ENCODE measurements at places on chromosomes 3 and 15.

DNA sequence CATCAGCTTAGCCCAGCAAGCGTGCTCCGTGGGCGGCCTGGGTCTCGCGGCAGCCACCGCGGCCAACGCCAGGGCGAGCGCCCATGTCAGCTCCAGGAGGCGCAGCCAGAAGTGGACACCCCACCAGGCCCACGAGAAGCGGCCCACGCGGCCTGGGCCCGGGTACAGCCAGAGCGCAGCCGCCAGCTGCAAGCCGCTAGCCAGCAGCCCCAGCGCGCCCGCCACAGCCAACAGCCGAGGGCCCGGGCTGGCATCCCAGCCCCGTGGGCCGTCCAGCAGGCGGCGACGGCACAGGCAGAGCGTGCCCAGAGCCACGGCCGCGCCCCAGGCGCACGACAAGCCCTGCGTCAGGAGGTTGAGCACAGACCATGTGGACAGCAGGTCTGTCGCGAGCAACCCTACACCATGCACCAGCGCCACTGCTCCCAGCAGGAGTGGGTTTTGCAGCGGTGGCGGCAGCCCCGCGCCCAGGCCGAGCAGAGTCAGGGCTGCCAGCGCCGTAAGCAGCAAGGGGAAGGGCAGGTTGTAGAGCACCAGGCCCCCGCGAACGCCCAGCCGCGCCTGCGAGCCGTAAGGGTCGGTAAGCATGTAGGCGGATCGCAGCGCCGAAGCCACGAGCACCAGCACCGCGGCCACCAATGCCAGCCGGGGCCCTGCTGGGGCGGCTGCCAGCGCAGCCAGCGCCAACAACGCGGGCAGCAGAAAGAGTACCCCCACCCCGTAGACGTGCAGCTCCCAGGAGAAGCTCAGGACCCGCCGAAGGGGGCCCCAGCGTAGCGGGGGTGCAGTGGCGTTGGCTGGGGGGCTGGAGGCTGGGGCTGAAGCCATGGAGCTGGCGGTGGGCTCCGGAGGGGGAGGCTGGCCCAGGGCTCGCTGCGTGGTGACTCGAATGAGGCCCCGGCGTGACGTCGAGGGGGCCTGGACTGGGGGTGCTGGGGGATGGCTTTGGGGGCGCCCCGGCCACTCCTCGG is 4.9 kb downstream of the PRRT3 start:
- peak; percentile 77 for DNase-seq

DNA sequence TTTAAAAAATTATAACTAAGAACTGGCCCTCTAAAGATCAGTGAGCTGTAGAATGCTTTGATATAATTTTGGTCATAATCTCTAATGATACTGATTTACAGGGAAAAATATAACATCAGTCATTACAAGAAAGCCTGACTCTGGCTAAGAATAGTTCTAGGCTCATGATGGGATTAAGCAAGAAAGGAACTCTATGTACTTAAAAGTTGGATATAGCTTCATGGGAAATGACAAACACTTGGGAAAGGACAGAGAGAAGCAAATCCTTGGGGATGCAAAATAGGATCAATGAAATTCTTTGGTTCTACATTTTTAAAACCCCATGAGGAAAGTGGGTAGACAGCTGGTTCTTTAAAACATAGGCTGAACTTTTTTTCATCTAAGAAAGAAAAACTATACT is 472.7 kb upstream of the NR2F2 start:
- DNase-seq, result no peak

DNA sequence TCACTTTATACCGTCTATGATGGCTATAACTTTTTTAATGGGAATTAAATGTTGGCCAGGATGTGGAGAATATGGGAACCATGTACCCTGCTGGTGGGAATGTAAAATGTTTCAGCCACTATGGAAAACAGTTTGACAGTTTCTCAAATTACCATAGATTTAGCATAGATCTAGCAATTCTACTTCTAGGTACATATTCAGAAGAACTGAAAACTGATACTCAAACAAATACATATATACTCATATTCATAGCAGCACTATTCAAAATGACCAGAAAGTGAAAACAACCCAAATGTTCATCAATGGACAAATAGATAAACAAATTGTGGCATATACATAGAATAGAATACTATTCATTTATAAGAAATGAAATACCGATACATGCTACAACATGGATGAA is 539.4 kb downstream of the IGSF11 start:
- no peak for DNase-seq

DNA sequence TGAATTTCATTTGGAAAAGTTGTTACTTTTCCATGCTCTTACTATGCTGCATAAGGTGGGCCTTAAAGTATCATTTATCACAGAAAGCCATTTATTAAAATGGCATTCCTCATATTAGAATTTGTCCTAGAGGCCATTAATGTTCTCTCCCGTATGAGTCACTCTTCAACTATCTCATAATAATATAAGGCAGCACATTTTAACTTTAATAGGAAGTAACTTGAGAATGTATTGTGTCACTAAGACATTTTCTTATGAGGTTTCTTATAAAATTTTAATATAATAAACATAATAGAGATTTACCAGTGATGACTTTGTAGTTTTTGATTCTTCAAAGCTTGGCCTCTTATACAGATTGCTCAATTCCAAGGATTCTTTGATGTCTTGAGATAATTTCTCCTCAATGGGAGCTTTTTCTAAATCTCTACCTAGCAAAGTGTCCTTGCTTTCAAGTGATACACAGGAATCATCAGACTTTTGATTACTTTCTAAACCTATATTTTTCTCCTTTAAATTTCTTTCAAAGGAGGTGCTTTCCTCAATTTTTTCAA is 74.7 kb downstream of the ZBBX start:
- no peak for DNase-seq

DNA sequence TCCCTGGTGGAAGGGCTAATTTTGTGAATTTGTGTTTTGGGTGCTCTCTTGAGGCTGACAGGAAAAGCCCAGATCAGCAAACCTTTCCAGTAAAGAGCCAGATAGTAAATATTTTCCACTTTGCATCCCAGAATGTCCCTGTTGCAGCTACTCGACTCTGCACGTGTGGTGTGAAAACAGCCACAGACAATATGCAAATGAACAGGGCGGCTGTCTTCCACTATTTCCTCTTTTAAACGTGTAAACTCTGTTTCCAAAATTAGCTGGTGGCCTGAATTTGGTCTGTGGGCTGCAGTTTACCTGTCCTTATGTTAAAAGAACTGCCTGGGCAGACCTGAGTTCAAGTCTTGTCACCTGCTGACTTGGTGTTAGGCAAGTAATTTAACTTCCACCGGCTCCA is 202.7 kb downstream of the EDEM1 start:
- no peak for DNase-seq

DNA sequence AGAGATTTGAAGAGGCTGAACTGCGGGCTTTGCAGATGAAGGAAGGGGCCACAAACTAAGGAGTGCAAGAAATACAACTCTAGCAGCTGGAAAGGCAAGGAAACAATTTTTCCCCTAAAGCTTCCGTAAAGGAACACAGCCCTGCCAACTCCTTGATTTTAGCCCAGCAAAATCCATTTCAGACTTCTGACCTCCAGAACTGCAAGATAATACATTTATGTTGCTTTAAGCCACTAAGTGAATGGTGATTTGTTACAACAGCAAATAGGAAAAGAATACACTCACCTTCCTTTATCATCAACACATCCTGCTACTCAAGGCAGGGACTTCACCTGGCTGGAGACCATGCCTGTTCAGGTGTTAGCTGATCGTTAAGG is 119.3 kb upstream of the NR2E3 start:
- no peak for DNase-seq

DNA sequence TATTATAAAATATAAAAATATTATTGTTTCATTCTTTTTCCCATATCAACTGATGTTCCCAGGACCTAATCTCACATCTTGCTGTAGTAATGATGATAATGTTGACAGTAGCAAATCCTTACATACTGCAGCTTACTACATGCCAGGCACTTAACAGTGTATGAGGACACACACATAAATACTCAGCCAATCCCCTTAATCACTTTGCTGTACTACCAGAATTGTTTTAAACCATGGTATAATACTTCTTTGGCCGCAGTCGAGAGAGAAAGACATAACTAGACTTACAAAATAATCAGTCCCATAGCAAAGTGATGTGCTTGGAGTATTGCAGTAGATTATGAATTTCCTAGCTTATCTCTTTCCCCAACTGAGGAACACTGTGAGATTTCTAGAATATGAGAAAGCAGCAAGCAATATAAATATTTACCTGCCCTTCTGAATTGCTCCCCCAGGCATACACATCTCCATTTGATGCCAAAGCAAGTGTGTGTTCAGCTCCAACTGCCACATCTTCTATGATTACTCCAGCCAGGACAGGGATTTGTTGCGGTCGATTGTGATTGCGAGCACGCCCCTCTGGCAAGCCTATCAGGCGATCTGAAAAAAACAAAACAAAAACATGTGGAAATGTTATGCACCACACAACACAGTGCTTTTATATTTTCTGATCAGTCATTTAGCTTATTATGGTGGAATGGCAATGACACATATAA is 33.0 kb downstream of the FBXL22 start:
- DNase-seq, result no peak

DNA sequence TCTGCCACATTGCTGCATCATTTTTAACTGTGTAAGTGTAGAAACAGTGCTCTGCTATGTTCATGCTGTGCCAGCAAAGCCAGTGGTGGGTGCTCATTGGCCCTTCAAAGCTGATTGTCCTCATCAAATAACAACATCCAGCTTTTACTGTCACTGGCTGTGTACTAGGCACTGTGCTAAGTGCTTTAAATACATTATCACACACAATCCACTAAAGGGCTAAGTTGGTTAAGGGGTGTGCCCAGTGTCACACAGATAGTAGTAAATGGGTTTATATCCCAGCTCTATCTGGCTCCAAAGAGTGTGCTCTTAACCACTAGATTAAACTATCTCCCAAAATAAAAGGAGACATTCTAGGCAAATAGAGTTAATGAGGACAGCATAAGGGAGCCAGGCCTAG is 7.7 kb downstream of the TUBGCP4 start:
- DNase-seq, result no peak

- DNase-seq, result no peak
Observed at GRCh38 chr3:189978753-189979152, 141.9 kb downstream of the P3H2 start.

DNA sequence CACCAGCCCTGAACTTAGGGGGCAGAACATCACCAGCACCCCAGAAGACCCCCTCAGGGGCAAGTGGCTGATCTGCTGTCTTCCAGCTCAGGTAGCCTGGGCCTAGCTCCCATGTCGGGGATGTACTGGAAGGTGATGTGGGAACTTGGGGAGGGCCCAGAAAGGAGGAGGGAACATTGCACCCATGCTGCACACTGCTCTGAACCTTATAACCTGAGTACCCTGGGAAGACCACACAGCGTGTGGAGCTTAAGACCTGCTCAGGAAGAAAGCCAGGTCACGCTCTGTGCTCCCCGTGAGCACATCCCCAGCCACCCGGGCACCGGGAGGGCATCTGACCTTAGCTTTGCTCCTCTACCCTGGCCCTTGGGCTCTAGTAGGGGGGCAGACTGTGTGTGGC is 159.4 kb downstream of the ATP10A start:
- no peak for DNase-seq

DNA sequence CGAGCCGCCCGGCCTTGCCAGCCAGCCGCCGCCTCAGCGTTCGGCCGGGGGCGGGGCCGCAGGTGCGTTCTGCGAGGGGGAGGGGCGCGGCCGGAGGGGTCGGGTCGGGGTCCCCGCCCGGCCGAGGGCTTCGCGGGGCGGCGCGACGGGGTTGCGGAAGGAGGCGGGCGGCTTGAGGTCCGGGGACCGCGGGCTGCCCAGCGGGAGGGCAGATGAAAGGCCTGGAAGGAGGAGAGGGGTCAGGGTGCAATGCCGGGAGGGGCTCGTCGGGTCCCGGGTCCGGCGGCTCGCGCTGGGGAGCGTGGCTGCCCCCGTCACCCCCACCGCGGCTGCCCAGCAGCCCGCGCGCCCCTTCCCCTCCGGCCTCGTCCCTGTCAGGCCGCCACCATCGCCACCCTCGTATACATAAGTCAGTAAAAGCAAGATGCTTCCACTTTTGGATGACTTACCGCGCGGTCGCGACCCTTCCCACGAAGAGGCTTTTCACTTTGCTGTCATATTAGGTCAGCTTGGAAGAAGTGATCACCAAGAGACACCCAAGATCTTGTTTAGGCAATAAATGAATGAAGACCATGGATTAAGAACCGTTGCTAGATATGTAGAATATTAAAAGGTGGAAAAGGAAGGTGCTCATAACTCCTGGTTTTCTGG is 620 bp upstream of the ANP32A start:
- peak; percentile 32 for DNase-seq

GRCh38 chr15:92391640-92392039 is 2.0 kb upstream of the ST8SIA2 start:
- DNase-seq, result peak; percentile 9
